ENCODE measurements at places on chromosomes 2 and 18.

DNA sequence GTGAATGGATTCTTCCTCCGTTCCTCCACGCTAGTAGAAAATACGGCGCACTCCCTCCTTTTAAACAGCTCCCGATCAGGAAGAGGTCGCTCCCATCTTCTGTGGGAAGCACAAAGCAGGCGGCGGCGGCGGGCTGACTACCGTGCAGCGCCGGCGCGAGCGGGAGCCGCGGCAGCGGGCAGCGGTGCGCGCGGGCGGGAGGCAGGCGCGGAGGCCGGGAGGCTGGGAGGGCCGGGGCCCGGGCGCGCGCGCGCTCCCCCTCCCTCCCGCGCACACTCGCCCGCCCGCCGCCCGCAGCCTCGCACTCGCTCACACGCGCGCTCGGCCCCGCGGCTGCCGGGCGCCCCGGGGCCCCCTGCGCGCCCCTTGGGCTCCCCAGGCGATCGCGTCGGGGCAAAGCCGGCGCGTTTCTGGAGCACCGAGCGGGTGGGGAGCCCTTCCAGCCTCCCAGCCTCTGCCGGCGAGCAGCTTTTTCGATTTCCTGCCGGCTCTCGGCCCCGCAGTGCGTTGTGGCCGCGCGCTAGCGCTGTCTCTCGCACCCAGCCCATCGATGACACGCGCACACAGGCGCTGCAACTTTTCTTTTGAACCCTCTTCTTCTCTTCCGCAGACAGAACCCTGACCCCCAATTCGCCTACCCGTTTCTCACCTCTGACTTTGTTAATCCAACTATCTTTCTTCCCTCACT, at the start of gene SLC8A1:
SLC8A1 (minus strand) TSS at position 173 of the 688 bp plus-strand sequence.
- DNase-seq = no peak

- DNase-seq = no peak
Observed at GRCh38 chr2:121532347-121532766, 1.7 kb downstream of the RNU4ATAC start.

GRCh38 chr2:7609556-7609955, 692.3 kb downstream of the RNF144A start:
- DNase-seq = no peak

DNA sequence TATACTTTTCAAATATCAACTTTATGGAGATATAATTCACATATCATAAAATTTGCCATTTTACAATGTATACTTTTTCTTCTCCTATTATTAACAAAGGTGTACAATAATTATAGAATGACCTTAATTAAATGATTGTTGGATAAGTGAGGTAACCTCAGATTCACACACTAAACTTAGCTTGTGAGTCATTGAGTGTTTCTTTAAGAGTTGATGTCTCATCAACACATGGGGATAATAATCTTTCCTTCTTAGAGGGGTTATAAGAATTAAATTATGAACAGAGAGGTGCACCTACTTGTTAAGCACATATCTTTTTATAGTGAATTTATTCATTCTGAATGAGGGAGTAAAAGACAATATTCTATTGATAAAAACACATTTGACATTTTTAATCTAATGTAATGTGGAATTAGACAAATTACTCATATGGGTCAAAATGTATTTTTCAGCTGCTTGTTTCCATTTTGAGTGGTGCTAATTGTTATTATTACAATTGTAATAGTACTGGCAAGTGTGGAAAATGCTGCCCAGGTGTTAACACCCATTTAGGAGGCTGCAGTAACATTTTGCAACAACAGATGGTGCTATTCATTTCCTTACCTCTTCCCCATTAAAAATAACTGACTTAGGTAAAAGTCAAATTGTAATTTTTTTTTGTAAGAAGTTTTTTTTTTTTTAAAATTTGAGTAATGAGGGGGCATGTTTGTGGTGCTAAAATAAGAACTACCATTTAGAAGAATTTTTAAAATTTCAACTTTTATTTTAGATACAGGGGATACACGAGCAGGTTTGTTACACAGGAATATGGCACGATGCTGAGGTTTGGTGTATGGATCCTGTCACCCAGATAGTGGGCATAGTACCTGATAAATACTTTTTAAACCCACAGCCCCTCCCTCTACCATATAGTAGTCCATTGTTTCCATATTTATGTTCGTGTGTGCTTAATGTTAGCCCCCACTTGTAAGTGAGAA, 32.1 kb upstream of the DYNAP start:
- DNase-seq = peak; percentile 21

DNA sequence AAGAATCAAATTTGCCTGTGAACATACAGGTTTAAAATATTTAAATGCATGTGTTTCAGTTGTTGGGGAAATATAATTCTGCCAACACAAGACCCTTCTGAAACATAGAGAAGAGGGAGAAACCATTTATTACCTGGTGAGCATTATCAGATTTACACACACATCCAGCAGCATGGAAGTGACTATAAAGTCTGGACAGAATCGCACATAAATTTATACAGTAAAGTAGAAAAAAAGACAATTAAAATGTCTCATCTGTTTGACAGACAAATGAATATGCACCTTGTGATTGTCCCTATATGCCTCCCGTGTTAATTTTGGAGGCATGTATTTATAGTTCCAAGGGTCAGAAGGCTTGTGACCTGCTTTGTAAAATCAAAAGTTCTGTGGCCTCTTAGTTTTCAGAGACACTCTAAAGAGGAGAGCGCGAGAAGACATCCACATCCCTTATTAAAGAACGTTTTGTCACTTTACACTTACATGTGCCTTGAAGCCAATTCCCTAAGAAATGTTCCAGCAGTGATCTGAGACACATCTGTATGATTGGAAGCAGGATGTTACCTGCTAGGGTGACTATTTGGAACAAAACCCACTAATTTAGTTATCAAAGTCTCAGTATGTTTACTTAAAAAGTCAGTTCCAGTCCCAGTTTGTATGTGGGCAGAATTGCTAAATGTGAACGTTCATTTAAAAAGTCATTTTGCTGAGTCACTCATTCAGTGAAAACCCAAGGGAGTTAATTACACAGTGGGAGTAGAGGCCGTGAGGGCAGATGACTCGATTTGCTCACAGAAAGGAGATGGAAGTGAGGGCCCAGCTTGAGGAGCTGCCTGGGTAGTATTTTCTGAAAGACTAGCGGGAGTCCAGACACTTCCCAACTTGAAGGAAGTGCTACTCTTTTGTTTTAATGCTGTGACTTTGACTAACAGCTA, 527.6 kb upstream of the MEX3C start:
- DNase-seq = no peak

GRCh38 chr2:175824243-175824642, 177.8 kb downstream of the LNPK start:
- DNase-seq = no peak
